ENCODE measurements at places on chromosomes 3 and 15.

DNA sequence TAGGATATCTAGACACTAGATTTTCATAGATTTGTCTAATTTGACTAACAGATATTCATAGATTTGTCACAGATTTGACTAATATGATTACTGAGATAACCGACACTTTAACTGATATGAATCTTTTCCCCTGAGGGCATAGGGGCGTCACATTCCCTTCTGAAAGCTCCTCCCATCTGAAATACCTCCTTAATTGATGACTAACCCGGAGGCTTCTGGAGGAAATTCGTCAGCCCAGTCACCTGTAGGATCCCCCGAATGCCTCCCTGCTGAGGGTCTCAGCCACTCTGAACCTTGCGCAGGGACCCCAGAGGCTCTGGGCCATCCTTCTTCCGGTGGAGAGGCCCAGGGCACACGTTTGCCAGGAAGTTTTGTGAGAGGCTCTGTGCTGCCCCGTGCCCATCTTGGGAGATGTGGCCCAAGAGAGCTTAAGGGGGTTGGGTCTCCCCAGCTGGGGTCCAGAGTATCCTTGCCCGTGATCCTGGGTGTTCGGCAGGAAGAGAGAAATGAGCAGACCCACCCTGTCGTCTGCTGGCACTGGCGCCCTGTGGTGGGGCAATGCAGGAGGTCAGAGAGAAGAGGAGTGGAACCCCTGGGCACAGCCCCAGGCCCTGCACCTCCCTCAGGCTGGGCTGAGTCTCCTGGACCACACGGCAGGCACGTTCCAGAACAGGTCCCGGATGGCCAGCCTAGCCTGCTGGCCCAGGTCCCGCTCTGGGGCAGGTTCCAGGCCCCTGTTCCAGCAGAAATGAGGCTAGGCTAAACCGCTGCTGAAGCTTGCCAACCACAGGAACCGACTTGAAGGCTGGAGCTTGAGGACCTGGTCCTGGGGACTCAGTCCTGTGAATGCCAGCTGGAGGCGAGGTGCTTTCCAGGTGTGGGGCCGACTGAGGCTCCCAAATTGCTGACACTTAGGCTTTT, 1.7 kb downstream of the PLA2G4D start:
- no peak for DNase-seq

- no peak for DNase-seq
These were observed 632.3 kb upstream of the NR2F2 start for GRCh38 chr15:95698230-95698629.

DNA sequence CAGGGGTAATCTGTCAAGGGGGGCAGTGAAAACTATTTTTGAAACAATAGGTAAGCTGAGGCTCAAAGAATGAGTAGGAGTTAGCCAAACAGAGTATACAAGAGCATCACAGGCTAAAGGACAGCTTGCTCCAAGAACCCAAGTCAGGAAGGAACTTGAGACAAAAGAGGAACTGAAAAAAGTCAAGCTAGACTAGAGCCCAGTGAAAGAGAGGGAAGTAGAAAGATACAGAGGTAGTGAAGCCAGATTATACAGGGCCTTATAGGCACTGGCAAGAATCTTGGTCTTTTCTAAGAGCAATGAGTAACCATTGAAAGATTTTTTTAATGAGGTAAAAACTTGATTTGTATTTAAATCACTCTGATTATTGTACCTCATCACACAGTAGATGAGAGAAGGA, 69.9 kb downstream of the FILIP1L start:
- no peak for DNase-seq

DNA sequence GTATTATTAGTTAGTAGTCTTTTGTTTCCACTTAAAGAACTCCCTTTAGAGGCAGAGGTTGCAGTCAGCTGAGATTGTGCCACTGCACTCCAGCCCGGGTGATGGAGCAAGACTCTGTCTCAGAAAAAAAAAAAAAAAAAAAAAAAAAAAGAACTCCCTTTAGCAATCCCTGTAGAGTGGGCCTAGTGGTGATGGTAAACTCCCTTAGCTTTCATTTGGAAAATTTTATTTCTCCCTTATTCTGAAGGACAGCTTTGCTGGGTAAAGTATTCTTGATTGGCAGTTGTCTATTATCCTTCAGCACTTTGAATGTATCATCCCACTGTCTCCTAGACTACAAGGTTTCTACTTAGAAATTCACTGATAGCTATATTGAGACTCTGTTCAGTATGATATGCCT, 46.0 kb downstream of the RPL39L start:
- DNase-seq = no peak

DNA sequence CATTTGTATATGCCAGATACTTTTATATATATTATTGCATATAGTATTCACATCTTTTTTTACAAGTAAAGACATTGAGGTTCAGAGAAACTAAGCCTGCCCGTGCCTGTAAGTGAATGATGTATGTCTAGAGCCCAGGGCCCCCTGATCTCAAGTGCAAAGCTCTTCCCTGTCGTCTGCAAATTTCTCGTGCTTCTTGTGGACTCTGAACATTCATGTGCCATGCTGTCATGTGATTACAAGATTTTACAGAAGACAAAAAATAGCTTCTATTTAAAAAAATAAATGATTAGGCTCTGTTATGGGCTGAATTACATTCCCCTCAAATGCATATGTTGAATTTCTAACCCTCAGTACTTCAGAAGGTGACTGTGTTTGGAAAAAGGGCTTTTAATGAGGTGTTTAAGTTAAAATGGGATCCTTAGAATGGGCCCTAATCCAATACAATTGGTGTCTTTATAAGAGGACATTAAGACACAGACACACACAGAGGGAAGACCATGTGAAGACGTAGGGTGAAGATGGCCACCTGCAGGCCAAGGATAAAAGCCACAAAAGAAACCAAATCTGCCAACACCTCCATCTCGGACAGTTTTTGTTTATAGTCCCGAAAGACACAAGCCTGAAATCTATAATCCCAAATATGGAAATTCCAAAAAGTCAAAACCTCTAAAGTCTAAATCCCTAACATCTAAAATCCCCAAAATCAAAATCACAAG, 3.9 kb upstream of the MASP1 start:
- no peak for DNase-seq

- DNase-seq = no peak
These were observed 1.9 kb upstream of the ICE2 start for GRCh38 chr15:60480888-60481287.

GRCh38 chr3:134840459-134840858, 45.4 kb downstream of the EPHB1 start:
- DNase-seq = no peak

- no peak for DNase-seq
These were observed 149.8 kb downstream of the TMCO5A start for GRCh38 chr15:38084289-38084688.

- no peak for DNase-seq
These were observed 11.2 kb downstream of the CNTN3 start for GRCh38 chr3:74603292-74603691.

GRCh38 chr15:80950291-80951078, 39.1 kb downstream of the MESD start:
- DNase-seq = no peak

DNA sequence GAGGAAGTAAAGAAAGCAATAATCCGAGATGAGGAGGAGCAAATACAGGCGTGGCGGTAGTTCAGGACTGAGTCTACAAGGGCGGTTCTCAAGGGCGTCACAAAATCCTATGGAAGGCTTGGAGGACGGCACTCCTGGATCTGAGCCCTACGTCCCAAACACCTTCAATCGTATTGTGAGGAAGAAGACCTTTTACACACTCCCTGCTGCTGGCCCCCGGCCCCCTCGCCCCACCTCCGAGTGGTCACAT, 747 bp downstream of the PLD1 start:
- peak; percentile 60 for DNase-seq

DNA sequence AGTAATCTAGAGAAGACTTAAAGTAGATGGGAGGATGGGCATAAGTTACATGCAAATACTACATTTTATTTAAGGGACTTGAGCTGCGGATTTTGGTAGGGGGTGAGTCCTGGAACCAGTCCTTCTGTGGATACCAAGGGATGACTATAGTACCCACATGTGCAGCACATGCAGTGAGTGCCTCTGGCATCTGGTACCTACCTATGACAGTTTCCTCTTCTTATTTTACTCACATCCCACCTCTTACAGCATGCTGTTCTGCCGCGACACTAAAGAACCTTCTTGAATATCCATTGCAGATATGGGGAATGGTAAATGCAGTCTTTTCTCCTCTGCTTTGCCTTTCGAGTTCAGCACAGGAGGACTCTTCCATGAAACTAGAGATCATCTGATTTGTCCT, 1.7 kb downstream of the TSEN2 start:
- no peak for DNase-seq

- no peak for DNase-seq
These were observed 16.5 kb downstream of the PML start for GRCh38 chr15:74010929-74011540.

DNA sequence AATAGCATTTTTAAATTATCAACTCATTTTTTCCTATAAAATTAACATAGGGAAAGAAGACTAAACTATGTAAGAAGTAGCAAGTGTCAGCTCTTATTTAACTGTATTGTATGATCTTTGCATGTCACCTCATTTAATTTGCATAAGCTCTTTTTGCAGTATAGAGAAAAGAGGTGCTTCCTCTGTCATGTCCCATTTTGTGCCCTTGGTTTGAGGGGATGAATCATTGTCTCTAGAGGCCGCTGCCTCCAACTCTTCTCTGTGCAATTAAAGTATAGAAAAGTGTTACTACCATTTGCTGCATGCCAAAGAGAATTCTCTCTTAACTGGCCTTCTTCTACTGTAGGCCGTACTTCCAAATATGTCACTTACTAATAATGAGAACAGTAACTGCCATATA, 93.4 kb downstream of the LRRC28 start:
- DNase-seq = no peak

GRCh38 chr3:129231331-129232119, 17.9 kb upstream of the COPG1 start:
- no peak for DNase-seq

DNA sequence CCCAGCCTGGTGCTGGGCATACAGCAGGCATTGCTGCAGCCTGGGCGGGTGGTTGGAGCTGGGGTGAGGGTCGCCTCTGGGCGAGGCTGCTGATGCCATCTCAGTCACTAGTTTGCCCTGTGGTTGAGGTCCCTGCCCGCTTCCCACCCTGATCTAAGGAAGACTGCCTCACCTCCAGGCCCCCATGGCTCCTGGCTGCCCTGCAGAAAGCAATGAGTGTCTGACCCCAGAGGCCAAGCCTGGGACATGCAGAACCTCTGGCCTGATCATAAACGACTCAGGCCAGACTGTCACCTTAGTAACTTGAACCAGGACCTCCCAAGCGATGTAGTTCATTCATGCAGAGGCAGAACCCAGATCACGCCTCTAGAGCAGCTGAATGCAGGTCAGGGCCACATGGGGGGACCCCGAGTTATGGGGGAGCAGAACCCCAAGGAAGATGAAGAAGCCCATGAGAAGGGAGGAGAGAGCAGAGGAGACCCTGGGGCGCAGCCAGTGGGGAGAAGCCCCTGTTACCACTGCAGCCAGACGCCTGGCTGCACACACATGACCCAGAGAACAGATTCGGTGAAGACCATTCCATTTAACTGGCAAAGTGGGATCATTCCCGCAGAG, 213.9 kb downstream of the TBC1D2B start:
- no peak for DNase-seq

DNA sequence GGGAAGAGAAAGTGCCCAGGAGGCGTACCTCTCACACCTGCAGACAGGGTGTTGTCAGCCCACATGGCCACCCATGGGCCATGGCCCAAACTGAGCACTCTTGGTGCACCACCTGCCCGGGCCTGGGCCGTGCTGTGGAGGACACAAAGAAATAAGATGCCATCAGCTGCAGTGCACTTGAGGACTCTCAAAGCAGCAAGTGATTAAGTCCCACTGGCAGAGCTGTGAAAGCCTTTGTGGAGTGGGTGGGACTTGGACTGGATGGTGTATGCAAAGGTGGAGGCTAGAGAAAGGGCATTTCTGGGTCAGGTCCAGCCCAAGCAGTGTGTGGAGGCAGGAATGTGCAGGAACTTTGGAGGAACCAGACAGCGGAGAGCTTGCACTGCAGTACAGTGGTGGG, 122.3 kb downstream of the MEGF11 start:
- DNase-seq = no peak

GRCh38 chr3:189563853-189564563, 67.2 kb upstream of the TP63 start:
- DNase-seq = no peak

DNA sequence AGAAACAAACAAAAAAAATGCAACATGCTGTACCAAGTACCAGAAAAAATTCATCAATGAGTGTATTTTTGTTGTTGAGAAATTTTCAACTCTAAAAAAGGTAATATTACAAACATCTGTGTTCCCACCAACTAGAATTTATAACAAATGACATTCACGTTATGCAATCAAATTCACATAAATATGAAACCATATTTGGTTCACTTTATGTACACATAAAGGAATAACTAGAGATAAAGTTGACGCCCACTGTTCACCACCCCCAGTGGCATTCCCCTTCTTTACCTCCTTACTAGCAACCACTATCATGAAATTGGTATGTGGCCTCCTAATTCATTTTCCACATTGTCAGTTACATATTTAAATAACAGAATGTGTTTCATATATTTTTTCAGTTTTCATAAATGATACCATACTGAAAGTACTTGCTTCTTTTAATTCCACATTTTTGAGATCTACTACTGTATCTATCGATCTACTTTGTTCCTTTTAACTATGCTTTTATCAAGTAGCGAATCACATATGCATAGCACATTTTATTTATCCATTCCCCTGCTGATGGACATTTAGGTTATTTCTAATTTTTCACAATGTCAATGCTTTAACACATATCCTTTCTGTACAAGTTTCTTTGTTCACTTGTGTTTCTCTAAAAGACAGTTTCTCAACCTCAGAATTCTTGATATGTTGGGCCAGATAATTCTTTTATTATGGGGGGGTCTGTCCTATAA, 34.5 kb downstream of the TBC1D5 start:
- DNase-seq = no peak

GRCh38 chr3:11379824-11380701, 107.9 kb downstream of the ATG7 start:
- DNase-seq = no peak

- DNase-seq = no peak
These were observed 1.3 kb downstream of the B3GALNT1 start for GRCh38 chr3:161103776-161104385.

GRCh38 chr3:47605652-47606051, 27.0 kb upstream of the CSPG5 start:
- DNase-seq = no peak

GRCh38 chr3:190124067-190124466, 3.4 kb upstream of the P3H2 start:
- DNase-seq = no peak

- DNase-seq = no peak
These were observed 17.0 kb upstream of the SLC9A9 start for GRCh38 chr3:143865302-143865701.

- DNase-seq = peak; percentile 47
These were observed 5.5 kb upstream of the CD200 start for GRCh38 chr3:112327371-112327951.

- DNase-seq = no peak
These were observed 64.8 kb upstream of the THSD4 start for GRCh38 chr15:71050461-71050860.

DNA sequence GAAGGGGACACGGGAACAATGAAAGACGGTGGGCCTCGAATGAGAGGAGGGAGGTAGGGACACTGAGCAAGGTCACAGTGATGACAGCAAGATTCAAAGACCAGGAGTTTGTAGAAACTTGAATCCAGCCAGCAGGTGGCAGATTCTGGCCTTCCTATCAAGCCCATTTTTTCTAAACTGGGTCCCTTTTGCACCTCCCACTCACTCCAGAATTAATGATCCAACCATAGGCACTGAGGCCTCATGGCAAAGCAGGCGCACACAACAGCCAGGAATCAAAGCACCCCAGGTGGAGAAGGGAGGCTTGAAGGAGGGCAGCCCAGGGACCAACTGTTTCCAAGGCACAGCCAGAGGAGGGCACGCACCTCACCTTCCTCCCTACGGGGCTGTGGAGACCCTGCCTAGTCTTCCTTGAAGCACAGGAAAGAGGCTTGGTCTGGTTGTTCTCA, 90.2 kb downstream of the ANP32A start:
- peak; percentile 11 for DNase-seq
